ENCODE measurements at places on chromosomes 2 and 18. TPM values are rescaled to one million over a fixed set of nuclear protein-coding genes. Genes with fewer than 3 reads are reported as not detected.
A peak's percentile ranks its signal among the peaks of the same experiment; 100 is the strongest.

DNA sequence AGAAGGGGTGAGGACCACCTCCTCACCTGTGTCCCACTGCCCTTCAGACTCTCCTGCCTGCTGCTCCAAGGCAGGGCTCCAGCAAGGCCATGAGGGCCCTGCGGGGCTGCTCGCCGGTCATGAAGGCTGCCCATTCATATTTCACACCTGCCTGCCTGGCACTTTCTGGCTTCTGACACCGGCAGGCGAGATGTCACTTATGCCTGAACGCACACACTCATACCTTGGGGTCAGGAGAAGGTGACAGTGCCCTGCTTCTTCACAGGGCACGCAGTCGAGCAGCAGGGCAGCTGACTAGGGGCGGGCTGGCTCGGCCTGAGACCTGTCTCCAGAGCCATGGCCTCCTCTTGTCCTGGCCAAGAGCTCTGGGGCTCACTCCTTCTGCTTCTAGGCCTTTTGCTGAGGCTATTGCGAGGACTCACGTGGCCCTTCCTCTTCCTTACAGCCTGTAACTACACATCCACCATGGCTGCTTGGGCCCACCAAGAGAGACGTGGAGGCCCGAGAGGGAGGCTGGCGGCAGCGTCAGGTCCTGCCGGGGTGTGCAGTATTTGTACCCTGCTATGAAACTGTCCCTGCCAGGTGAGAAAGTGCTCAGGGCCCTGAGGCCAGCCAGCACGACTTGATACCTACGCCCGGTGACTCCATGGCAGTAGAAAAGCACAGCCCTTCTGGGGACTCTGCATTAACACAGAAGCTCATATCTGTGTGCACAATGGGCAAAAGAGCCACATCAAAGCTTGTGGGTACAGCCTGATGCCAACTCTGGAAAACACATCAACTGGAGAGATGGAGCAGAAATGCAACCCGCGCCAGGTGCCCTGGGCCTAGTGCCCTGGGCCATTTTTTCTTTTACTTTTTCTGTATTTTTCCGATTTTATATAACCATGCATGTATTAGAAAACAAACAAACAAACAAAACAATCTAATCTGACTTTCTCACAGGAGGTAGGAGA is 30.6 kb downstream of the HS6ST1 start:
- DNase-seq: no peak

Gene SLC9A2
- total RNA-seq: not detected

- DNase-seq: no peak
These were observed 57.6 kb downstream of the TTC21B start for GRCh38 chr2:165895974-165896373.

DNA sequence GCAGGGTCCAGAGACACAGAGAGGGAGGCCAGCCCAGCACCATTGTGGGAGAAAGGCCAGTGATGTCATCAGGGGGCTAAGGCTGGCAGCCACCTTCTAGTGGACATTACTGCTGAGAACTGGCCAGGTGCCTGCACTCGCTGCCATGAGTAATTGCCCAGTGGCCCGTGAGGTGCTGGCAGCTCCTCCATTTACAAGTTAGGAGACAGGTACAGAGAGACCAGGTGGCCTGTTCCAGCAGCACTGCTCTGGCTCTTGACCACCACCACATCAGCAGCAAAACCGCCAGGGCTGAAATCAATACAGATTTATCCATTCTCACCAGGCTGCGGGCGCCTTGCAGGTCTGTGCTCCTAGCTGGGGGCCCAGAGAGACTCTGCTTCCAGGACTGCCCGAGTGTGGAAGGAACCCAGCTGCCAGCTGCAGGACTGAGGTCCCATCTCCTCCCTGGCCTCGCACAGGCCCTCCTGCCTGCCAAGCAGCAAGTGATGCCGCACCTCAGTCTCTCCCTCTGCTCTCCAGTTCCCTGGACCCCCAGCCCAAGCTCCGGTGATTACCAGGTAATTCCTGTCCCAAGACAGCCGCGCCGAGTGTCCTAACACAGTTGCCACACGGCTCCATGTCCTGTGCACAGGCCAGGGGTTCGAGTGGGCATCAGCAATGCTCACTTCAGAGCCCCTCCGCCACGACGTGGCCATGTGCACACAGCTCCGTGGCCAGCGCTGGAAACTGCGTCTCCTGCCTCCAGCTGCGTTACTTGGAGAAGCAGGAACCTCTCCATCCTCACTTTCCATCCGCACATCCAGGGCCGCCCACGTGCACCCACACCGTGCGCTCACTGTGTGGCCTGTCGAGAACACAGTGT is 101.0 kb upstream of the CTDP1 start:
- no peak for DNase-seq

Gene CYP1B1
- total RNA-seq: 1.2 TPM

DNA sequence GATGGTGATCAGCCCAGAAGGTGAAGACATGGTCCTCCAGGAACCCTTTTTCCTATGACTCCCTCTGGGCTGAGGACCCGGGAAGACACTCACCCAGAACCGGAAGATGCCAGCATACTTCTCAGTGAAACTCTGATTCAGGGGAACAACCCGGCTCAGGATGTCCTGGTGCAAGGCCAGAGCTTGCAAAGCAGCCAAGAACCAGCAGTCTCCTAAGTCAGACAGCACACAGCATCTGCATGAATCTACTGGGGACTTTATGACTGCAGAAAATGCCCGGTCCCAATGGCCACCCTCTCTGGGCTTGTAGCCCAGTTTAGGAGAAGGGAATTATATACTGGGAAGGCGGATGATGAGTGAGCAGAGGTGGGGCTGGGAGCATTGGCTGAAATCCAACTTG is 15.3 kb downstream of the CAPN14 start:
- no peak for DNase-seq

DNA sequence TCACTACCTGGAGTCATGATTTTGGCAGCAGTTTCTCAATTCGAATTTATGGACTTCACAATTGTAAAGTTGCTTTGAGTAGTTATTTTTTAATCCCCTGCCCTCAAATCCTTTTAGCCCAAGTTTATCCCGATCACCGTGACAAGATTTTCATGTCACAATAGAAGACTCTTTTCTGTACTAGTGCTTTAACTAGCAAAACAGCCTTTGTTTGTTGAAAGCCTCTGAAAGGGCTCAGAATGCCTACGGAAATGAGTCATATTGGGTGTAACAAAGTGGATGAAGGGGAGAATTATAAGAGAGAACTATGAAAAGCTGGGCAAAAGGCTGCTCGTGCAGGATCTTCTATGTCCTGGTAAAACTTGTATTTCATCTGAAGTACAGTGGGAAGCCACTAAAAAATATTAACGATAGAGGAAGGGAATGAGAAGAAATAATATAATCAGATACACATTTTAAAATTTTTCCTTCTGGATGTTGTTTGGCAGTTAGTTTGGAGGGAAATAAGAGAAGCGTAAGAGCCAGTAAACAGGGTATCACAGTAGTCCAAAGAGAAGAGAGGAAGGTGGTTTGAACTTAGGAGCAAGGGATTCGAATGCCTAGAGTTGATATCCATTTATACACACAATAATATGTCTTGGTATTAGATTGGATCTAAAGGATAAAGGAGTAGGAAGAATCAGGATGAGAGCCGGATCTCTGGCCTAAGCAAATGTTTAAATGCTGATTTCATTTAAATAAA is 114.9 kb downstream of the GALNT13 start:
- peak; percentile 53 for DNase-seq

Gene CPO
- not detected for total RNA-seq

Gene CABYR
- total RNA-seq: 9.7 TPM

GRCh38 chr2:26757873-26758789 is 6.0 kb upstream of the SLC35F6 start:
- peak; percentile 98 for DNase-seq

- DNase-seq: no peak
These were observed 39.0 kb upstream of the KLHL29 start for GRCh38 chr2:23346029-23346428.

DNA sequence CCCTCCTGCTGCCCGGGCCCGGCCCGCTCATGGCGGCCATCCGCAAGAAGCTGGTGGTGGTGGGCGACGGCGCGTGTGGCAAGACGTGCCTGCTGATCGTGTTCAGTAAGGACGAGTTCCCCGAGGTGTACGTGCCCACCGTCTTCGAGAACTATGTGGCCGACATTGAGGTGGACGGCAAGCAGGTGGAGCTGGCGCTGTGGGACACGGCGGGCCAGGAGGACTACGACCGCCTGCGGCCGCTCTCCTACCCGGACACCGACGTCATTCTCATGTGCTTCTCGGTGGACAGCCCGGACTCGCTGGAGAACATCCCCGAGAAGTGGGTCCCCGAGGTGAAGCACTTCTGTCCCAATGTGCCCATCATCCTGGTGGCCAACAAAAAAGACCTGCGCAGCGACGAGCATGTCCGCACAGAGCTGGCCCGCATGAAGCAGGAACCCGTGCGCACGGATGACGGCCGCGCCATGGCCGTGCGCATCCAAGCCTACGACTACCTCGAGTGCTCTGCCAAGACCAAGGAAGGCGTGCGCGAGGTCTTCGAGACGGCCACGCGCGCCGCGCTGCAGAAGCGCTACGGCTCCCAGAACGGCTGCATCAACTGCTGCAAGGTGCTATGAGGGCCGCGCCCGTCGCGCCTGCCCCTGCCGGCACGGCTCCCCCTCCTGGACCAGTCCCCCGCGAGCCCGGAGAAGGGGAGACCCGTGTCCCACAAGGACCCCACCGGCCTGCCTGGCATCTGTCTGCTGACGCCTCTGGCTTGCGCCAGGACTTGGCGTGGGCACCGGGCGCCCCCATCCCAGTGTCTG is 767 bp downstream of the RHOB start:
- peak; percentile 59 for DNase-seq

Gene ZAP70
- 2.0 TPM for total RNA-seq

DNA sequence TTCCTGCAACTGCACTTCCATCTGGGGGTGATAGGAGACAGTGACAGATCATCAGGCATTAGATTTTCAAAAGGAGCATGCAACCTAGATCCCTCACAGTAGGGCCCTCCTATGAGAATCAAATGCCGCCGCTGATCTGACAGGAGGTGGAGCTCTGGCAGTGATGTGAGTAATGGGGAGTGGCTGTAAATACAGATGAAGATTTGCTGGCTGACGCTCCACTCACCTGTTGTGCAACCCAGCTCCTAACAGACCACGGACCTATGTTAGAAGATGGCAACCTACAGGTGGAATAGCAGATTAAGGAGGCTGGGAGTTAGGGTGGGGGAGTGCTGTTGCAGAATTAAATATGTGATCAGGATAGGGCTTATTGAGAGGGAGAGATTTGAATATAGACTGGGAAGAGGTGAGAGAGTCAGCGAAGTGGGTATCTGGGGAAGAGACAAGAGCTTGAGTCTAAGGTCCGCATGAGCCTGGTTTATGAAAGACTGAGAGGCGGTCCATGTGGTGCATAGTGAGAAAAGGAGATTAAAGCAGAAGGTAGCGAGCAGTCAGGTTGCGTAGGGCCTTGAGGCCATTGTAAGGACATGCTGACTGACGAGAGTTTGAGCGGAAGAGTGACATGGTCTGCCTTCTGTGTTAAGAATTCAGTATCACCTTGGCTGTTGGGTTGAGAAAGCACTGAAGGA is 31.3 kb upstream of the TOGARAM2 start:
- DNase-seq: no peak

GRCh38 chr2:147614471-147614870 is 230.4 kb upstream of the ACVR2A start:
- DNase-seq: no peak

Gene CELF4
- total RNA-seq: not detected

Gene MALL
- 3.8 TPM for total RNA-seq

GRCh38 chr2:124027182-124027581 is 2.1 kb downstream of the CNTNAP5 start:
- DNase-seq: peak; percentile 50

GRCh38 chr2:190637903-190638618 is 10.8 kb upstream of the NAB1 start:
- DNase-seq: peak; percentile 29

- no peak for DNase-seq
These were observed 124.2 kb downstream of the OLA1 start for GRCh38 chr2:174124181-174124580.

Gene SLC14A1
- total RNA-seq: 43.4 TPM

Gene NBAS
- 46.7 TPM for total RNA-seq

GRCh38 chr18:59911600-59911999 is 11.8 kb downstream of the PMAIP1 start:
- no peak for DNase-seq

- no peak for DNase-seq
These were observed 3.7 kb downstream of the NEURL3 start for GRCh38 chr2:96501471-96501874.

DNA sequence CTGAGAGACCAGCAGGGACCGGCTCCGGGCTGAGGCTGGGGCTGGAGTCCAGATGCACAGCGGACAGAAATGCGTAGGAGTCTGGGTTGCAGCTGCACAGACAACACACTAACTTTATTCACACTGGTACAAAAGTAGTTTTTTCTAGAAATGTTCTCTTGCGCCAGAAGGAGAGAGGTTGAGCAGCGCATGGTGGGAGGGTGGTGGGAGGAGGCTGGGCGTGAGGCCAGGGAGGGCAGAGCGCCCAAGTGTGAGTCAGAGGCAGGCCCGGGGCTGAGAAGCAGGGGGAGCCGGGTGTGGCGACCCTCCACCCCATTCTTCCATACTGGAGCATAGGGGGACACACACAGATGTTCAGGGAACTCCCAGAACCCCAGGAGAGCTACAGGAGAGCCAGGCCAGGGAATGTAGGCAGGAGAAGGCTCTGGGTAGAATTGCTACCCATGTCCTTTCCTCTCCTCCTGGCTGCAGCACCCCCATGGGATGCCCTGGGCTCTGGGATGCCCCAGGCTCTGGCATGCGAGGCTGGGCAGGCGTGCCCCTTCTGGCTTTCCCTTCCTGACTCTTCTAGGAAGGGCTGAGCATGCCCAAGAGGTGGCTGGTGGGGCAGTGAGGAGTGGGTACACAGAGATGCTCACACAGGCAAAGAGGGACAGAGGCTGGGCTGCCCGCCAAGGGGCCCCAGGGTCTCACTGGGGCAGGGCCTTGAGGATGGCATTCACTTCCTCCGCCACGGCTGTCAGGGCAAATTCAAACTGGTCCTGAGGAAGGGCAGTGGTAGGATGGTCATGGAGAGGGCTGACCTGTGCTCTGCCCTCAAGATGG is 10.6 kb downstream of the DNAJB2 start:
- DNase-seq: peak; percentile 93

- no peak for DNase-seq
These were observed 222.7 kb upstream of the EPAS1 start for GRCh38 chr2:46074501-46074900.

DNA sequence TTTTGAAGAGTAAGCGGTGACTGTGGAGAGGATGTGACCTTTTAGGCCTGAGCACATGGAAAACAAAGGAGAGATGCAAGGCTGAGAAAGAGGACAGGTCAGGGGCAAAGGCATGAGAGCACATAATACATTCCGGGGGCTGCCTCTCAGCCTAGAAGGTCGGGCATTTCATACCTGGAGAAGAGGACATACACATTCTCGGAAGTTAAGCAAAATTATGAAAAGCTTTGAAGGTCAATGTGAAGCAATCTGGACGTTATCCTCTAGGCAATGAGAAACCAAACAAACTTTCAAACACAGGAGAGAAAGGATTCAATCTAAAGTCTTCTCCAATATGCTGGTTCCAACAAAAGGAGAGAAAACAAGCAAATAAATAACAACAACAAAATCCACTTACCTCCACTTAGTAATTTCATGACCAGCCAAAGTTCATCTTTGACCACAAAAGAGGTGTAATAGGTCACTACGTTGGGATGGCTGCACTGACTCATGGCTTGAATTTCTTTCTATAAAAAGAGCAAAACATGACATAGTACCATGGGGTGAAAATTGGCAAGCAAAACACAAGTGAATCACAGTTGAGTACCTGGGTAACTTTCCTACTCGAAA is 80.4 kb downstream of the STK39 start:
- DNase-seq: peak; percentile 57

GRCh38 chr2:240637901-240638345 is 12.6 kb downstream of the GPR35 start:
- no peak for DNase-seq

All from RPMI7951 (cell line).